Head of caudate nucleus (tissue), 42 donors: ENCODE measurements at places on chromosomes 2 and 18.

DNA sequence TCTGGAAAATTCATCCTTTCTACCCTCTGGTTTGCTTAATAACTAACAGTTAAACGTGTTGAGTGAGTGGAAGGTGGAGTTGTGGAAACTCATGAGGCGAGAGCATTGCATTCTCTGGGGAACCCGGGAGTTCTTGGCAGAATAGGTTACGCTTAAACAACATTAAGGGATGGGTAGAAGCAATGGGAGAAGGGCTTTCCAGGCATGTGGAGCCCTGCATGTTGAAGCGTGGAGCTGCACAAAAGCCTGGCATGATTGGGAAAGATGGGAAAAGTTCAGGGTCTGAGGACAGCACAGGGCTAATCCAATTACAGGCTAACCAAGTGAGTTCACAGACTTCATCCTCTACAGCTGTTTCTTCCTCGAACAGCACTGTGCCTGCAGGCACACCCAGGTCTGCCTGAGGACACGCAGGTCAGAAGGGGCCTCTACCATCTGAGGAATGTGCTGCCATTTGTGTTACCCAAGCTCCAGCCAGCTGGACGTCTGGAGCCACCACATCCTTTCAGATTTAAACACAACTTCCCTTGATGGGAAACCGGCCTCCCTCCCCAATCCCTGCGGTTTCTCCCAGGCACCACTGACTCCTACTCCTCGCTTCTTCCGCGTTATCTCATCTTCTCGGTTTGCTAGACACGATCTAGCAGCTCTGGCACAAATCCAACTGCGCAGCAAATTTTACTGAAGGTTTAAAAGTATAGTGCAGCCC, 164.2 kb downstream of the ANTXR1 start:
- peak; percentile 20 for DNase-seq

GRCh38 chr2:56239437-56239836, 55.6 kb downstream of the CCDC85A start:
- no peak for DNase-seq

DNA sequence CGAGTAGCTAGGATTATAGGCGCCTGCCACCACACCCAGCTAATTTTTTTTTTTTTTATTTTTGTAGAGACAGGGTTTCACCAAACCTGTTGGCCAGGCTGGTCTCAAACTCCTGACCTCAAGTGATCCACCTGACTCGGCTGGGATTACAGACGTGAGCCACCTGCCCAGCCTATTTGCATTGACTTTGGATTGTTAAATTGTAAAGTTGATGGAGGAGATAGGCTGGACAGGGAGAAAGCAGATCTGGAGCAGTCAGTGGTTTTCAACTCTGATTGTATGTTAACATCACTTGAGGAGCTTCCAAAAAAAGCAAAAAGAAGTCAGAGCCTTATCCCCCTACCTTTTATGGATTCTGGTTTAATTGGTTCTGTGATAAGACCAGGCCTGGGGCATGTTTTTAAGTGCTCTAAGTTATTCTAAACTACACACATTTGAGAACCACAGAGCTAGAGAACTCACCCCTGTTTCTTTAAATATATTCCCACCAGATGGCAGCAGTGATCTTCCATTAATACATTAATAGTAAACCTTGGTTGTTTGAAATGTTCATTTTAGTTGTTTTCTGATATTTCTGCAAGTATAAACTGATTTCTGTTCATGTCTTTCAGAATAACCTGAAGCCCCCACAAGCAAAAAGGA, 7.5 kb downstream of the C2orf49 start:
- no peak for DNase-seq

- no peak for DNase-seq
Observed at GRCh38 chr2:132462236-132462635, 45.6 kb downstream of the GPR39 start.

DNA sequence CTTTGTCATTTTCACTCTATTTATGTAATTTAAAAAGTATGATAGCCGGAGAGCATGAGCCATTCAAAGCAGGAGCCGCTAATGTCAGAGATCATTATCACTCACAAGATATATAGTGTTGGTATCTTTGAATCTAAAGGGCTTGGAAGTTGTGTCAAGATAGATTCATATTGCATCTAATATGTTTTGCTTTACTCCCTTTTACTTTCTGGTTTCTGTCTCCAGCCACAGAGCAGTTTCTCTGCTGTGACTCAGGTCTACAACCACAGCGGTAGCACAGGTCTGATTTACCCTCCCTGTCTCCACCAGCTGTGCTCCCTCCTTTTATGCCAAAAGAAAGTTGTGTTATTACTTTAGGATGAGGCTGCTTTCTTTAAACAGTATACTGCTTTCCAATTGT, 424.0 kb downstream of the ARHGAP15 start:
- no peak for DNase-seq

GRCh38 chr2:96906729-96907114, 36.8 kb upstream of the SEMA4C start:
- DNase-seq, result no peak

- DNase-seq, result no peak
Observed at GRCh38 chr2:111194835-111195621, 74.3 kb downstream of the BCL2L11 start.

- DNase-seq, result peak; percentile 60
Observed at GRCh38 chr2:54457323-54458023, 1.3 kb downstream of the SPTBN1 start.

GRCh38 chr2:10120877-10121574, 1.5 kb upstream of the RRM2 start:
- no peak for DNase-seq

- no peak for DNase-seq
Observed at GRCh38 chr18:49931760-49932159, 118.4 kb upstream of the ACAA2 start.

- DNase-seq, result no peak
Observed at GRCh38 chr2:220046507-220046906, 419.1 kb downstream of the SLC4A3 start.

GRCh38 chr18:14029512-14029911, 102.7 kb downstream of the ZNF519 start:
- DNase-seq, result no peak

DNA sequence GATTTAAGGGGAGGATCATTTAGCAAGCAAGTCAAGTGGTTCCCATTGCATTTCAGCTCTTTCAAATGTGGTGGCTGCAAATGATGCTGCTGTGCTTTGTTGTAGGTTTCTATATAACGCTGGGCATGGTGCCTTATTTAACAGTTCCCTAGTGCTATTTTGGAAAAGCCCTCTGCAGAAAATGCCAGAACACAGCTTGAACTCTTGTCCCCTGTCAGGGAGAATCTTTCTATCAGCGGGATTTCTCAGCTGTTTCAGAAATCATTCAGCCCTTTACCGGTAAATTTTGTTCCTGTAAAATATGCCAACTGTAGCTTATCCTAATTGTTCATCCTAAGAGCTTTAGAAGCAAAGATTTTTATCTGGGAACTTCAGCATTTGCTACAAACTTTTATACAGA, 77.8 kb upstream of the DTNA start:
- no peak for DNase-seq

DNA sequence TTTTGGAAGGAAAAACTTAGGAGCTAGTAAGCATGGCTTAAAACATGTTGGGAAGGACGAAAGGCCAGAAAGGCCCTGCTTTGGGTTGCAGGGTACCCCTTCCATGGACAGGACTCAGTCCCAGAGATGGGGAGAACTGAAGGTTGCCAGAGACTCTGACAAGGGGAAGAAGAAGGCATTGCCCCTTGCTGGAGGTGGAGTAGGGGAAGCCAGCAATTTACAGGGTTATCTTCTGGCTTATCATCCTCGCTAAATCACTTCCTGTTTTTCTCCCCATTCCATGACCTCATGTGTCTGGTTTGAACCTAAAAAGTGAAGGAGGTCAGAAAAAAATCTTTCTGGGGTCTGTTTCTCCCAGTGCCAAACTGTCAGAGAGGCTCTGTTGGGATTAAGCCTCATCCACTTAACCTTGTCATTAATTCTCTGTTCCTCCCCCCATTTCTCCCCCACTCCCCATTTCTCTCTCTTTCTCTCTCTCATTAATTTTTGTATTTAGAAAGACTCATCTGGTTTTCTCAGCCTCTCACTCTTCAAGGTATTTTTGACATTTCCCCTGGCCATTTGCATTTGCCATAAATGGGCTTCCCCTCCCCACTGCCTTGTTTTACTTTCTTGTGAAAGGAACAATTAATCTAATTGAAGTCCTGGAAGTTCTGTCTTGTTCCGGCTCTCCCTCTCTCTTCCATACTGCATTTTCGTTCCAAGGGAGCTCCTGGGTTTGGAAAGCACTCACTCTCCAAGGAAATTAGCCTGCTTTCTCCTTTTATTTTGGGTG, 17.4 kb downstream of the NRP2 start:
- no peak for DNase-seq

GRCh38 chr2:53842891-53843290, 16.9 kb downstream of the GPR75 start:
- no peak for DNase-seq

DNA sequence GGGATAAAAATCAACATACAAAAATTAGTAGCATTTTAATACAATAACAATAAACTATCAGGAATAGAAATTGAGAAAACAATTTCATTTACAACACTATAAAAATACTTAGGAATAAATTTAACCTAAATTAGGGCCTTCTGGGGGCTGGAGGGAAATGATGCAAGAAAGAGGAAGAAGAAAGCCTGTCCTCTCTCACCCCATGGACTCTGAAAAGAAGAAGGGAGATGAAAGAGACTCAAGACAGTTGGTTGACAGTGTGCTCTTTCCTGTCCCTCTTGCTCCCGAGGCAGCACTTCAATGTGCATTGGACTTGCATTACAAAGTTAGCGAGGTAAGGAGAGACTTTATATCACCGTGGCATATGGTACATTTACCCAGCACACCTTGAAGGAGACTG, 88.5 kb downstream of the VAPA start:
- DNase-seq, result no peak

DNA sequence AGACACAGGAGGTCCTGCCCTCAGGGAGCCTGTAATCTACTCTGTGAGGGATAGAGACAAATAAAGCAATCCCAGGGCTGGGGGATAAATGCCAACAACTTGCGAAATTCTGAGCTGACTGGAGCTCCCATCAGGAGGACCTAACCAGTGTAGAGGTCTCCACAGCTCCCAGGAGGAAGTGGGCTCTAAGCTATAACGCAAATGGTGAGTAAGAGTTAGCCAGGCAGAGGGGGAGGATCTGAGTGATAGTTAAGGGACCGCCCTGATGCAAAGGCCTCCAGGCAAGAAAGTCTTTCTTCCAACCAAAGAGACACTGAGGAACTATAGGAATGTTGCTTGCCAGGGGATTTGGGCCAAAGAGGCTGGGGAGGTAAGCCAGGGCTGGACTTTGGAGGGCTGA, 16.0 kb upstream of the ZNF532 start:
- DNase-seq, result no peak

DNA sequence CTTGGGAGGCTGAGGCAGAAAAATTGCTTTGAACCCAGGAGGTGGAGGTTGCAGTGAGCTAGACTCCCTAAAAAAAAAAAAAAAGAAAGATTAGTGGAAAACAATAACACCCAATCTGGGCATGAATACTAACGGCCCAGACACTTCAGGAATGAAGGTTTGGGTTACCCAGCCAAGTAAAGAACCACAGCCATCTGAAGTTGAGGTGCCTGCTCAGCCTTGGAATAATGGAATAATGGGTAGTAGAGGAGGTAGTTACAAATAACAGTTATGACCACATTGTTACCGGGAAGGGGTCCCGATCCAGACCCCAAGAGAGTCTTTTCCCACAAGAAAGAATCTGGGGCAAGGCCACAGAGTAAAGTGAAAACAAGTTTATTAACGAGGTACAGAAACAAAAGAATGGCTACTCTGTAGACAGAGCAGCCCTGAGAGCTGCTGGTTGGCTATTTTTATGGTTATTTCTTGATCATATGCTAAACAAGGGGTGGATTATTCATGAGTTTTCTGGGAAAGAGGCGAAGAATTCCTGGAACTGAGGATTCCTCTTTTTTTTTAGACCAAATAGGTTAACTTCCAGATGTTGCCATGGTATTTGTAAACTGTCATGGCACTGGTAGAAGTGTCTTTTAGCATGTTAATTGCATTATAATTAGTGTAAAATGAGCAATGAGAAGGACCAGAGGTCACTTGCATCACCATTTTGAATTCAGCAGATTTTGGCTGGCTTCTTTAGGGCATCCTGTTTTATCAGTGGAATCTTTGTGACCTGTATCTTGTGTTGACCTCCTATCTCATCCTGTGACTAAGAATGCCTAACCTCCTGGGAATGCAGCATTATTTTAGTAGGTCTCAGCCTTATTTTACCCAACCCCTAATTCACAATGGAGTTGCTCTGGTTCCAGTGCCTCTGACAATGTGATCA, 96.2 kb upstream of the HAAO start:
- no peak for DNase-seq

- no peak for DNase-seq
Observed at GRCh38 chr18:49648811-49649210, 87.0 kb downstream of the LIPG start.

DNA sequence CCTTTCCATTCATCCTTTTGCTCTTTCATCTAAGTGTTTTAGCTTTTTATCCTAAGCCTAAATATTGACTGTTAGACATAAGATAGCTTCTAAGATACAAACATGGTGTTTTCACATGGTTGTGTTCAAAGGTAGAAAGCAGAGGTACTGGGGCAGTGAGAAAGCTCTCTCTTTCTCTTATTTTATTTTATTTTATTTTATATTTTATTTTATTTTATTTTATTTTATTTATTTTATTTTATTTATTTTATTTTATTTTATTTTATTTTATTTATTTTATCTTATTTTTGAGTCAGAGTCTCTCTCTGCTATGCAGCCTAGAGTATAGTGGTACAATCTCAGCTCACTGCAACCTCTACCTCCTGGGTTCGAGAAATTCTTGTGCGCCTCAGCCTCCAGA, 287.2 kb downstream of the IKZF2 start:
- no peak for DNase-seq

DNA sequence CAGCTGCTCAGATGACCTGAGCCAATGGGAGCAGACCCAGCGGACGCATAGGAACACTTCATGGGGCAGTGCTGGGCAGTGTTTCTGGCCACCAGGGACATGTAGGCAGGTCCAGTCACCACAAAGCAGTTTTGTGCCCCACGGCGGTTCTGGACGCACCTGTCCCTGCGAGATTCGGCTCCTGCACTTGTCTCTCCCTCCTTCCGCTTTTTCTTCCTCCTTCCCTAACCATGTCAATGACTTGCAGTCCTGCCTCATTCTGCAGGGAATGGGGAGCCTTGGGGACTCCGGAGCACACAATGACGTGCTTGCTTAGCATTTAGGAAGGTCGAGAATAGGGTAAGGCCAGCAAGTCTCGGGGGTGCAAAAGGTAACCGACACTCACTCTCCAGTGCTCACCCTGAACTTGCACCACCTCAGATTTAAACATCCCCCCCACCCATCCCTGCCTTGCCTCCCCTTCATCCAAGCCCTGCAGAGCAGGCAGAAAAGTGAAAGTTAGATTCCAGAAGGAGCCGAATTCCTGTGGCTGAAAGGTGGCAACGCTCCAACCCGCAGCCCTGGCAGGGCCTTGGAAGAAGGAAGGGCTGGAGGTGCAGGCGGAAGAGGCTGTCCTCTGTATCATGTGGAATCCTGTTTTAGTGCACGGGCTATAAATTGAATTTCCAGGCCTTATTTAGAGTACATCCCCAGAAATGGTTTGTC, 40.5 kb upstream of the ATG16L1 start:
- DNase-seq, result no peak

- DNase-seq, result peak; percentile 15
Observed at GRCh38 chr2:238864207-238865014, 16.5 kb downstream of the TWIST2 start.

- DNase-seq, result no peak
Observed at GRCh38 chr2:241011296-241011600, 12.8 kb downstream of the SNED1 start.

- DNase-seq, result no peak
Observed at GRCh38 chr18:67117804-67118203, 398.7 kb downstream of the DSEL start.

GRCh38 chr2:171432969-171433762, 624 bp downstream of the METTL8 start:
- no peak for DNase-seq
